ENCODE measurements at places on chromosomes 3 and 15.

- DNase-seq: no peak
Observed at GRCh38 chr15:80434926-80435720, 30.9 kb downstream of the ARNT2 start.

DNA sequence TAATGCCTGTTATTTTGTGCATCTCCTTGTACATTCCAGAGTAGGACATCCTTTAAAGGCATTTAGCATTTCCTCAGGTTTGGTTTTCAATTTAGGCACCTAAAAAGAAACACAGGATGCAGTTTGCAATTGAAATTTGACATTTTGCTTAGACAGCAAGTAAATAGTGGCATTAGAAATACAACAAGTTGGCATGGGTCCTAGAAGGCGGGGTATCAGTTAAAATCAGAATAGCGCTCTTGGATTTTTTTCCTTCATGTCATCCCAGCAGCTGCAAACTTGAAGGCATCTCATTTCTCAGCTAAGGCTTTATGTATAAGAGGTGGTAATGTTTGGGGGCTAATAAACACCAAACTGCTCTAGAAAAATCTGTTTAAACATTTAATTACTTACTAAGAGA is 47.5 kb upstream of the SKOR1 start:
- DNase-seq: no peak

- DNase-seq: no peak
Observed at GRCh38 chr15:60077581-60078359, 73.7 kb downstream of the FOXB1 start.

DNA sequence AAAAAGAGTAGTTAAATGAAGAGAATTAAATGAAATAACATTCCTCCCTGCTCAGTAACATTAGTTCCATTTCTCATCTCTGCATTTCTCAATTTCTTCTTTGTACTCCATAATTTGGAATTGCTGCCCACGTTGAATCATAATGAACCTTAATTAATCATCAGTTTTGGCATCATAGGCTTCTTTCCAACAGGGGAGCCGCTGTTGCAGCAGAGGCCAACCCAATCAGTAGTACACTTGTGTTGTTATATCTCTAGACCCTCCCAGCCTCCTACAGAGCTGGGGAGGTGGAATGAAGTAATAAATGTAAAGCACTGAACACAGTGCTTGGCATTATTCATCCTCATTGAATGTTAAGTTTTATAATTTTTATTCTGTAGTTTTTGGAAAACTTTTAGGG is 240.7 kb downstream of the CHST2 start:
- no peak for DNase-seq

- no peak for DNase-seq
Observed at GRCh38 chr3:24129549-24129948, 184.5 kb downstream of the NR1D2 start.

- no peak for DNase-seq
Observed at GRCh38 chr15:57385923-57386390, 9.7 kb downstream of the CGNL1 start.

- no peak for DNase-seq
Observed at GRCh38 chr3:146138902-146139301, 22.1 kb downstream of the PLOD2 start.
